ENCODE measurements at places on chromosomes 5 and 9. TPM values are rescaled to one million over a fixed set of nuclear protein-coding genes. Genes with fewer than 3 reads are reported as not detected.

The ARL14EPL gene
- not detected for total RNA-seq

The PCDHGA7 gene
- total RNA-seq, result 2.2 TPM

The ATP10B gene
- total RNA-seq, result under 0.01 TPM

The PCDHGB5 gene
- total RNA-seq, result 19.3 TPM

The FBXW2 gene
- total RNA-seq, result 25.3 TPM

The FAM81B gene
- 0.75 TPM for total RNA-seq

The SH3TC2 gene
- 7.9 TPM for total RNA-seq

The GNAQ gene
- 31.5 TPM for total RNA-seq

The ERMP1 gene
- 10.2 TPM for total RNA-seq

The DCAF12 gene
- 39.9 TPM for total RNA-seq

The PHAX gene
- total RNA-seq, result 54.2 TPM

The NTNG2 gene
- total RNA-seq, result 0.42 TPM

The IFNA21 gene
- not detected for total RNA-seq

The GLRA1 gene
- total RNA-seq, result not detected

The LCNL1 gene
- total RNA-seq, result not detected

The GFM2 gene
- 35.7 TPM for total RNA-seq

The TEX48 gene
- total RNA-seq, result not detected

The GARIN3 gene
- total RNA-seq, result not detected

The ALDOB gene
- not detected for total RNA-seq

The HTR4 gene
- total RNA-seq, result not detected

The TMOD1 gene
- 0.08 TPM for total RNA-seq

The TSLP gene
- 0.29 TPM for total RNA-seq

The XPA gene
- 10.9 TPM for total RNA-seq

The ANKRD34B gene
- total RNA-seq, result 1.5 TPM

The CBY3 gene
- total RNA-seq, result not detected

The MELK gene
- 16.0 TPM for total RNA-seq

The IRX1 gene
- 6.5 TPM for total RNA-seq

The PCDHB3 gene
- total RNA-seq, result 1.9 TPM

The CAMK4 gene
- total RNA-seq, result 0.75 TPM

The S1PR3 gene
- total RNA-seq, result 1.9 TPM

The FOXD4L3 gene
- total RNA-seq, result not detected

The CYLC2 gene
- not detected for total RNA-seq

The PDE6A gene
- not detected for total RNA-seq

The BSPRY gene
- 9.1 TPM for total RNA-seq

The TEX10 gene
- total RNA-seq, result 29.2 TPM

The SLC34A3 gene
- not detected for total RNA-seq

The NTRK2 gene
- total RNA-seq, result 1.5 TPM

The PAX5 gene
- total RNA-seq, result not detected

The ARHGAP26 gene
- 8.6 TPM for total RNA-seq
